ENCODE measurements at places on chromosomes 5 and 9. TPM values are rescaled to one million over a fixed set of nuclear protein-coding genes. Genes with fewer than 3 reads are reported as not detected.

Gene EXOSC2
- 33.5 TPM for total RNA-seq

Gene GOLGA1
- total RNA-seq = 8.6 TPM

- H3K4me3 ChIP-seq = no peak overlapping the region
- no peak overlapping the region for H3K27ac ChIP-seq
- no peaks in the 10 kb centered on the region for H3K27me3 ChIP-seq
- H3K36me3 ChIP-seq = no peaks in the 10 kb centered on the region
Observed at GRCh38 chr5:96297290-96297689, 135.8 kb downstream of the PCSK1 start.

- no peak overlapping the region for H3K27ac ChIP-seq
- H3K27me3 ChIP-seq = no peaks in the 10 kb centered on the region
- H3K4me3 ChIP-seq = no peak overlapping the region
- H3K36me3 ChIP-seq = no peaks in the 10 kb centered on the region
- H3K4me1 ChIP-seq = no peaks in the 10 kb centered on the region
- peak; percentile 2 for DNase-seq
Observed at GRCh38 chr9:86600291-86600690, 246.1 kb upstream of the TUT7 start.

- H3K4me1 ChIP-seq = peaks cover 12% of the 10 kb centered on the region
- H3K27ac ChIP-seq = no peak overlapping the region
- H3K27me3 ChIP-seq = no peaks in the 10 kb centered on the region
- no peak overlapping the region for H3K4me3 ChIP-seq
- H3K36me3 ChIP-seq = no peaks in the 10 kb centered on the region
- no peak for DNase-seq
Observed at GRCh38 chr9:93578844-93579243, 2.5 kb downstream of the PHF2 start.

DNA sequence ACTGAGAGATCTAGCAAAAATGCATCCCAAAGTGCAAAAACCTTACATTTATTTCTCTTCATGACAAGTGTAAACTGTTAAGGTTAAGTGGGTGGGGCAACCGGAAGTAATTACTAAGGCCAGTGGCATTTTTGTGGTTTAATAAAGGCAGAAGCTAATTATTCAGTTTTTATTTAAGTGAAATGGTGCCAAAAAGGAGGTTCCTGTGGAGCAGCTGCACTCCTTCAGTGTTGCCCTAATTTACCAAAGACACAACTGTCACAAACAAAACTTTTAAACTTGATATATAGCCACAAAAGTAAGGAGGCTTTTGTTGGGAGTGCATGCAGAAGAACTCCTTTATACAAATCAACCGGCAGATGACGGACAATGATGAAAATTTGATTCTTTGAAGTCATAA, 81.6 kb downstream of the NDUFS4 start:
- H3K4me3 ChIP-seq = no peak overlapping the region
- 0 out of 2 replicates have a peak, but pooled peaks cover 3% of the 10 kb centered on the region for H3K36me3 ChIP-seq
- no peak overlapping the region for H3K27ac ChIP-seq
- H3K4me1 ChIP-seq = no peaks in the 10 kb centered on the region

All from PC-3 (cell line).